A172 (cell line): ENCODE measurements at places on chromosomes 7 and 10. TPM values are rescaled to one million over a fixed set of nuclear protein-coding genes. Genes with fewer than 3 reads are reported as not detected.

ANXA8L1 gene
- 53.2 and 63.8 TPM in 2 replicates for total RNA-seq

SLC16A12 gene
- 0.38 and 0.50 TPM in 2 replicates for total RNA-seq

LFNG gene
- 21.2 and 32.5 TPM in 2 replicates for total RNA-seq

DNA sequence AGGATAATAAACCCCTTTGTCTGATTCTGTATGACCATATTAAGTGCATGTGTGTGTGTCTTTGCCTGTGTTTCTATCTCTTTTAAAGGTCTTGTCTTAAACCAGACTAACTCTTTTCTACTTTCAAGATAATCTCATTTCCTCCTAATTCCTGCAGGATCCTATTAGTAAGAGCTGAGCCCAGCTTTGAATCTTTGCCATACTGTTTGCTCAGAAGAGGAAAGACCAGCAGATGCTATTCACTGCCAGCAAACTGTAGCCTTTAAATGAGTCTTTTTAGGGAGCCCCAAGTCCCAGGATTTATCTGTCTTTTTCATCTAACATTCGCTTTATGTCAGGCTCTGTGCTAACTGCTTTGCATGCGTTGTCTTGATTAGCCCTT, 2.9 kb downstream of the GPR158 start:
- no peak for DNase-seq

- DNase-seq = no peak
Observed at GRCh38 chr7:20122073-20122472, 95.1 kb downstream of the MACC1 start.

GRCh38 chr7:34837801-34838201, 179.8 kb downstream of the NPSR1 start:
- peak; percentile 94 for DNase-seq

- no peak for DNase-seq
Observed at GRCh38 chr10:114337510-114338462, 66.5 kb downstream of the AFAP1L2 start.

DNA sequence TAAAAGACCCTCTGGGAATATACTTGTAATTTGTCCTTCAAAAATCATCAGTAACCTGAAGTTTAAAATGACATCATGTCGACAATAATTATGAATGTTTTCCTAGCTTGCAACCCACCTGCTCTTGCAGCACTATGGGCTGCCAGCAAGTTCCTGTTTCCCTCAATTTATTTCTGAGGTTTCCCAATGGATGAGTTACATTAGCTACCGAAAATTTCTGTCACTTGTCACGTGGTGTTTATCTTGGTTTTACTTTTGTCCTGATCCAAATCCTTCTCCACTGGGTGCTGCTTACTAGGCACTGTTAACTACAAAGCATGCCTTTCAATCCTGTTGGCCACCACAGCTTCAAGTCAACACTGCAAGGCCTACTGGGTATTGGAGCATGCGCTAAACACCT, 31.5 kb downstream of the GIMAP8 start:
- DNase-seq = no peak

- DNase-seq = no peak
Observed at GRCh38 chr7:135100856-135101255, 47.0 kb upstream of the TMEM140 start.

- peak; percentile 56 for DNase-seq
Observed at GRCh38 chr7:45001138-45001694, 1.2 kb downstream of the CCM2 start.

DNA sequence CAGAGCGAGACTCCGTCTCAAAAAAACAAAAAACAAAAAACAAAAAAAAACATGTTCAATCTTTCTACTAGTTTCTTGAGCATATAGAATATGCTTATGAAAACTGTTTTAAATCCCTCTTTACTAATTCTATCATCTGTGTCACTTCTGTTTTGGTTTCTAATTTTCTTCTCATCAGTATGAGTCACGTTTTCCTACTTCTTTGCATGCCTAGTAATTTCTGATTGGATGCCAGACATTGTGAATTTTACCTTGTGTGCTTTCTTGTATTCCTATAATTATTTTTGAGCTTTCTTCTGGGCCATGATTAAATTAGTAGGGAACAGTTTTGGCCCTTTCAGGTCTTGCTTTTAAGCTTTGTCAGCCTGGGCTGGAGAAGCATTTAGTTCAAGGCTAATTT, 9.9 kb downstream of the MICU1 start:
- no peak for DNase-seq

DNA sequence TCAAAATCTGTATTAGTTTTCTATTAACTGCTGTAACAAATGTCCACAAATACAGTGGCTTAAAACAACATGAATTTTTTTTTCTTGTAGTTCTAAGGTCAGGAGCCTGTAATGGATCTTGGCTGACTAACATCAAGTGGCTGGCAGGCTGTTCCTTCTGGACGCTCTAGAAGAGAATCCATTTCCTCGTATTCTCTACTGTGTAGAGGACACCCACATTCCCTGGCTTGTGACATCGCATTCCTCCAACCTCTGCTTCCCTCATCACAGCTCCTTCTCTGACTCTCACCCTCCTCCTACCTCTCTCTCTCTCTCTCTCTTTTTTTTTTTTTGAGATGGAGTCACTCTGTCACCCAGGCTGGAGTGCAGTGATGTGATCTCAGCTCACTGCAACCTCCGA, 4.8 kb upstream of the CALHM1 start:
- DNase-seq = no peak

DNA sequence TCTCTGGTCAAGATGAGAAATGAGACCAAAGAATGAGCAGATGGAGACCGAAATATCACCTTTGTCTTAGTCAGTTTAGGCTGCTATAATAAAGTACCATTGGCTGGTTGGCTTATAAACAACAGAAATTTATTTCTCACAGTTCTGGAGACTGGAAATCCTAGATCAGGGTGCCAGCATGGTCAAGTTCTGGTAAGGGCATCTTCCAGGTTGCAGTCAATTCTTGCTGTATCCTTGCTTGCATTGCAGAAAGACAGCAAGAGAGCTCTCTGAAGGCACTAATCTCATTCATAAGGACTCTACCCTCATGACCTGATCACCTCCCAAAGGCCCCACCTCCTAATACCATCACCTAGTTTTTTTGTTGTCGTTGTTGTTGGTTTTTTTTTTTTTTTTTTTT, 52.7 kb upstream of the MKLN1 start:
- no peak for DNase-seq
